ENCODE measurements at places on chromosomes 6 and 20.

DNA sequence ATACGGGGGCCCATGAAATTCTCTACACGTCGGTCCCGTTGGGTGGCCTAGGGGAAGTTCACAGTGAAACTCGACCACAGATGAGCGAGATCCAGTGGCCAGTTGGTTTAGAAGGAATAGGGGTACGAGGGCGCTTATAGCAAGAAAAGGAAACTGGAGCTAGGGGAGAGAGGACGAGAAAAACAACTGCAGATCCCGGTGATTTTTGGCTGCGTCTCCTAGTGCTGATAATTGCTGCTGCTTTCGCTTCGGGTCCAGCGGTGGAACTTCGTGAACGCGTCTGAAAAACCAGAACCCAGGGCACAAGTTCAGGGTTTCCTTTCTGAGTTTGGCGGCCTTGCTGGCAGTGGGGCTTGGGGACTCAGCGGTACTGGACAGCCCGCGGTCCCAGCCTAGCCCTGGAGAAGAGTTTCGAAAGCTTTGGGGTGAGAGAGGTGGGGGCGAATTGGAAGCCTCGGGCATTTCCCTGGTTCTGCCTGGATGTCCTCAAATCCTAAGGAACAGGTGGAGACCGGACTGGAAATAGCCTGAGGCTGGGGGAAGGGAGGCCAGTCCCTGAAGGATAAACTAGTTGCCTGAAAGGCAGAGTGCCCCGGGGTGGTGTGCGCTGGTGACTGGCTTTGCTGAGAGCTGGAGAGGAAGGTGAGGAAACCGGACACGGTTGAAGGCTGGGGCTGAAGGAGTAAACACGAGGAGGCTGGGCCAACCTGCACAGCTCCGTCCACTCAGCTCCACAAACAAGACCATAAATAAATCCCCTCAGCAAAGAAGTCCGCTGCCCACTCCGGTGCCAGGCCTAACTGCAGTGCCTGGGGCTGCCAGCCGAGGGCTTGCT is 793 bp downstream of the GMPR start:
- no peak for DNase-seq

DNA sequence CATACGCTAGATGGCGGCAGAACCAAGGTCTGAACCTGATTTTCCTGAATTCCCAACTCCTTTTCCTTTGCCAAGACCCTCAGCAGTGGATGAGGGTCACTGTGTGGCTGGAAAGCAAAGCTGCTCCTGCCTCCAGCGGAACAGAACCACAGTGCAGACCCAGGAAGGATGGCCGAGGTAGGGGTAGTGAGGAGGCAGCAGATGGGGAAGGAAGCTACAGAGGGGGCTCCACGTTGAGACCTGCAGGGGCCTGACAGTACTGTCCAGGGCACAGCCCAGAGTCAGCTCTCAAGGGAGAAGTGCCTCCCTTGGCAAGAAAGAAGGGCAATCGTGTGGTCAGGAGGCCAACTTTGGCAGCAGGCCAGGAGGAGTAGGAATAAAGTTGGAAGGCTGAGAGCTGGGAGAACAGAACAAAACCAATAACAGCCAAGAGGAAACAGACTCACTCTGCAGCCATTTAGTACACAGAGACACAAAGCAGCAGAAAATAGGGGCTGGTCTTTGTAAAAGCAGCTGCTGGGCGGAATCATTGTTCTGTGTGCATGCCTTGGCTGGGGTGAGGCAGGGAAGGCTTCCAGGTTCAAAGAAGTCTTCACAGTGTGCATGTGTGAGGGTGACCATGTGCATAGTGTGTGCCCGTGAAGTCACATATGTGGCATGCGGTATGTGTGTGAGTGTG is 3.1 kb downstream of the GABRR2 start:
- no peak for DNase-seq

- no peak for DNase-seq
Observed at GRCh38 chr6:154919806-154920205, 75.3 kb upstream of the TIAM2 start.

DNA sequence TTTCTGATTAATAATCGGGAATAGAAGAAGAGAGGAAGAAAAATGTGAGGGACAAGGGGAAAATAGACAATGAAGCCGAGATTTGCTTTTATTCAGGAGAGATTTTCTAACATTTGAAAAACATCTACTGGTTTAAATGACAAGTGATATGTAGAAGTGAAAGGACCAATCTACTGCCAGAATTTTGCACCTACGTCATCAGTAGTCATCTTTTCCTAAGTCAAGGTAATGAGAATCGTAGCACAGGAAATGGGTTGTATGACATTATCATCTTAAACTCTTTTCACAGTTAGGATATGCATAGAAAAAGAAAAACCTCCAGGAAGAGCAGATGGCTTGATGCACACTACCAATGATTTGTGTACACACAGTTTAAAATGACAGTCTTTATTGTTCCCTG is 45.3 kb upstream of the RAB32 start:
- DNase-seq: no peak

DNA sequence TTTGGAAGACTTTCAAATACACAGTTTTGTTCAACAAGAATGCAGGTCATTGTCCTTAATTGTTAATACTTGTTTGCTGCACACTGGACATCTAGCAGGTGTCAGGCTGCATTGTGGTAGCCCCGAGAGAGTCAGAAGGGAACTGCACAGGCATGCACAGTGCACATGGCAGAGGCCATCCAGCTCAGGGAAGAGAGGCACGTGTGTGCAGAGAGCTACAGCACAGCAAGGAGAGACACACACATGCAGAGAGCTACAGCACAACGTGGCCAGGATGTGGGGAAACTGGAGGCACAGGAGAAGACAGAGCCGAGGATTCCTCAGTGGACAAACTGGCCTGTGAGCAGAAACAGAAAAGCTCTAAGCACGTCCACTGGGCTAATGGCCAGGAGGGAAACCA is 272.0 kb downstream of the SMOC2 start:
- DNase-seq: no peak

DNA sequence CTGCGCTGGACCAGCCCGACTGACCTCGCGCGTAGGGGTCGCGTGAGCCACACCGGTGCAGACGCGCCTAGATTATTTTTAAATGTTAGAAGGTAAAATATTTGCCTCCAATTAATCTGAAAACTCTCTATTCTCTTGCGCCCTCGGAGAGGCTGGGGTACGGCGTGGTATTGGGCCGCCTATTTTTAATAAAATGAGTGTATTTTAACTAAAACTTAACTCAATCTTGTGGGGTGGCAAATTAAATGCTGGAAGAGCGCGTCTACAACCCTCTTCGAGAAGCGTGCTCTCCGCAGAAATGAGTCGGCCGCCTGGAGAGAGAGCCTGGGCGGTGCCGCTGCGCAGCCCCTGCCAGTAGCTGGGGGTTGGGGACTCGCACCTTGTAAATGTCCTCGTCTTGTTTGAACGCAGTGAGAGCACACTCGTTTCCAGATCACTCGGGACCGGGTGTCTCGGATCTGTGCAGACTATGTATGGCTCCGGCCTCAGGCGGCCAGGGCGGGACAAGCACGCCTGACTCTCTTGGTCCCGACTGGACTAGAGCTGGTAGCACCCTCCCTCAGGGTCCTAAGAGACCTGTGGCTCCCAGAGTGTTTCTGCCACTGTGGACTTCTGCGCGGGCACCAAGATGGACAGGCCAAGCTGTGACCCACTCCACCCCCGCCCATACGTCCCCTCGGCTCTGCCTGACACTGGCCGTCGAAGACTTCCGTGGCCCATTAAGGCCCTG is 2.0 kb upstream of the MAFB start:
- no peak for DNase-seq

- no peak for DNase-seq
Observed at GRCh38 chr6:90253631-90254030, 43.0 kb downstream of the BACH2 start.

GRCh38 chr6:163695414-163695864 is 280.9 kb downstream of the QKI start:
- DNase-seq: no peak

GRCh38 chr6:116364321-116364720 is 6.4 kb upstream of the DSE start:
- DNase-seq: no peak

- DNase-seq: no peak
Observed at GRCh38 chr6:6751619-6752023, 163.1 kb downstream of the LY86 start.

DNA sequence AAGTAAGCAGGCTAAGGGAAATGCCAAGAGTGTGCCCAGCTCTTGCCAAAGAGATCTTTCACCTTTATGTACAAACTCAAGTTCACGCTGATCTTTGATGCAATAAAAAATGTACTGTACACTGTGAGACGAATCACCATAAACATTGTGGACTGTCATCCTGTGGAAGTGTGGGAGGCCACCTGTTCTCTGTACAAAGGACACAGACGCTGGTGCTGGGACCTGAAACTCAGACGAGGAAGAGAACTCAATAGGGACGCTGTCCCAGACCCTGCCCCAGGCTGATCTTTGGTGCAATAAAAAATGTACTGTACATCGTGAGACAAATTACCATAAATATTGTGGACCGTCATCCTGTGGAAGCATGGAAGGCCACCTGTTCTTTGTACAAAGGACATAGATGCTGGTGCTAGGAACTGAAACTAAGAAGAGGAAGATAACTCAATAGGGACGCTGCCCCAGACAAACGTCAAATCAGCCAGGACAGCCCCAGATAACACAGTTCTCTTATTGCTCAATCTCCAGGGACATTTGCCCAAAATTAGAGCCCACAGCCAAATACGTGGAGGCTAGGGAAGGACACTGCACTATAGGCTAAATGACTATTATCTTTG is 312.7 kb upstream of the SGK1 start:
- no peak for DNase-seq

DNA sequence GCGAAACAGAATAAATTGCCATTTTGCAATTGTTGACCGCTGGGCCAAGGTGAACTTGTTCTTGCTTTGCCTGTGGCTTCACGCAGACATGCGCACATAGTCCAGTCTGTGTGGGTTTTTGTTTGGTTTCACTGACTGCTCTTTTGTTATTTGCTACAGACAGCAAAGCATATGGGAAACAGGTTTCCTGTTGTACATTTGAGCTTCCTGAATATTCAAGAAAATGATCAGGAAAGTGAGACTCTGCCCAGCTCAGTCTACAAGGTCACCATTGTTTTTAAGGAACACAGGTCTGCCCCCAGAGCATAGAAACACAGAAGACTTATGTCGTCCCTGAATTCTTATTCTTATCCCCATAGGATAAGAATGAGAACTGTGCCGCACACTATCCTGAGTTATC is 55.6 kb downstream of the SASH1 start:
- DNase-seq: no peak

DNA sequence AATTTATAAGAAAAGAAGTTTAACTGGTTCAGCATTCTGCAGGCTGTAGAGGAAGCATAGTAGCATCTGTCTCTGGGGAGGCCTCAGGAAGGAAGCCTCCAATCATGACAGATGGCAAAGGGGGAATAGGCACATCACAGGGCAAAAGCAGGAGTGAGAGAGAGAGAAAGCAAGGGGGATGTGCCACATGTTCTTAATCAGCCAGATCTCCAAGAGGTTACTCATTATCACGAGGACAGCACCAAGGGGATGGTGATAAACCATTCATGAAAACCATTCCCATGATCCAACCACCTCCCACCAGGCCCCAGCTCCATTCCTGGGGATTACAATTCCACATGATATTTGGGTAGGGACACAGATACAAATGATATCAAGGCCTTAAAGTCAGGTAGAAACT is 217.5 kb upstream of the TCF21 start:
- no peak for DNase-seq

DNA sequence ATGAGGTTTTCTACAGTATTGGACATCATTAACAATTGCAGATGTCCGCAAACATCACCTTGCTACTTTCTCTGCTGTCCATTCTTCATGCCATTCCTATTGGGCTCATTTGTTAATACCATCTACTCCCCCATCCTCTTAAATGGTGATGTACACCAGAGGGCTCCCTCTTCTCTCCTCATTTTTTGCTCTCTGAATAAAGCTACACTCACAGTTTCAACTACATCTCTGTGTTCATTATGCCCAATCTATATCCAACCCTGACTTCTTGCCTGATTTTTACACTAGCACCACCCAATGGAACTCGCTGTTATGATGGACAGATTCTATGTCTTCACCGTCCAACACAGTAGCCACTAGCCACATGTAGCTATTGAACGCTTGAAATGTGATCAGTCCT is 288.1 kb upstream of the ID4 start:
- no peak for DNase-seq

- no peak for DNase-seq
Observed at GRCh38 chr20:58228484-58229197, at the start of gene ANKRD60. ANKRD60 (minus strand) TSS chr20:58228653; CDS start chr20:58228653, 0 bp downstream.

GRCh38 chr6:63418741-63419140 is 99.0 kb upstream of the LGSN start:
- DNase-seq: no peak

All from esophagus squamous epithelium (tissue), 5 donors.